ENCODE measurements at places on chromosomes 4 and X.
A peak's percentile ranks its signal among the peaks of the same experiment; 100 is the strongest.

GRCh38 chr4:53619431-53619830 is 28.1 kb upstream of the LNX1 start:
- no peak for DNase-seq

DNA sequence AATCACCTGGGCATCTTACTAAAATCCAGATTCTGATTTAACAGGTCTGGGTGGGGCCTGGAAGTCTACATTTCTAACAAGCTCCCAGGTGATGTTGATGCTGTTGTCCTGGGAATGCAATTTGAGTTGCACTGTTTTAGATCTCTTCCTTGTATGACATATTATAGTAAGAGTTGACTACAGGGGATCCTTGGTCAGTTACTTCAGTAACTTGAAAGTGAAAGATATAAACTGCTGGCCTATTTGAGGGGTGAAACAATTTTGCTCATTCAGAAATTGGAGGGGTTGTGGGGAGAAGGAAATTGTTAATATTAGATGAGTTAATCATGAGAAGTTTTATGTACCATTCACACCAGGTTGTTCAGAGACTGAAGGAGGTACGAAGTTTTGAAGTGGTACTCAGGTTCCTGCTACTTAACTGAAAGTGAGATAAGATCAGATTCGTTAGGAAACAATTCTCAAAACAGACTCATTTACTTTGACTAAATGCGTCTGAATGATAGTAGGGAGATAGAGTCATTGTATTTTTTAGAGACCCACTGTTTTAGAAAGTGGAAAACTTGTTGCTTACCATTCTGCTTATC is 12.5 kb downstream of the SH2D1A start:
- DNase-seq = no peak

DNA sequence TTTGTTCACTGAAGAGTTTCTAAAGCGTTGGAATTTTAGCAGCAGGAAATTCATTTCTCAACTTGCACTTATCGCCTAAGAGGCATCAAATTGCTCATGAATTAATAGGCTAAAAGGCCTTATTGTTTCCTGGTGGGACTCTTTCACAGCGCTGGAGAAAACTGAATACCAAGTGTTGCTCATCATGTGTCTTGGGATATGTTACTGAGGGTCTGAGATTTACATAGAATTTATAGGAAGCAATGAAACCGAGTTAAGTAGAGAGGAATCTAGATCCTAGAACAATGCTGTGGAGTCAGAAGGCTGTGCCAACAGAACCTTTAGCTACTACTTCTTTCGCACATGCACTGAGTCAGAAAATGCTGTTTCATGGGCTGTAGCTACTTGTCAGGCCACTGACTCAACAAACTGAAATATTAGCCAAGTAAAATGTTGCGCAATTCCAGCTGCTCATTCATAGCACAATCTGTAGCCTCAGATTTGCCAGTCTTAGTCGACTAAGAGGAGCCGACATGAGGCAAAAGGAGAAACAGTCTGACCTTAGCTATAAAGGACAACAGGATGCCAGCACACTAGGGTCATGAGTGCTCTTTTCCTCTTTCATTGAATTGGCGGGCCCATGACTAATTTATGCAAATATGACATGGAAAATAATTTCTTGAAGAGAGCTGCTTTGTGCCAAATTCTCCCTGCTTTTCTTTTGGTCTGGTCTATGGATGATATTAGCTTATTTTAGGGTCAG is 35.9 kb upstream of the CXCL8 start:
- DNase-seq = no peak

DNA sequence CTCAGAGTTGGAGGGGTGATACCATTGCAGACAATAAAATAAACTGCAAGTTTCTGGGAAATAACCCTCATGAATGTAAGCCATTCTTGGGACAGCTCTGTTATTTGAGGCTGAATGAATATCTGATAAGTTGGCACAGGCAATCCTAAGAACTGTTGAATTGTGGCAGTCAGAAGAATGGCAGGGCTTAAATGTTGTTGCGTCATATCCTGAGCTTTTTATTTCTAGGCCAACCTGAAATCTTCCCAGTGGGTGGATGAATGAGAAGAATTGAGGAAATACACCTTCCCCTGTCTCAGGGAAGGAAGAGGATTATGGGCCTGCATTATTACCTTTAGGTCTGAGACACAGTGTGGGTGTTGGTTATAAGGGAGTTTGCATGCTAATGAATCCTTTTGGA is 64.4 kb upstream of the C4orf54 start:
- no peak for DNase-seq

GRCh38 chr4:159142241-159142640 is 39.4 kb downstream of the RAPGEF2 start:
- no peak for DNase-seq

DNA sequence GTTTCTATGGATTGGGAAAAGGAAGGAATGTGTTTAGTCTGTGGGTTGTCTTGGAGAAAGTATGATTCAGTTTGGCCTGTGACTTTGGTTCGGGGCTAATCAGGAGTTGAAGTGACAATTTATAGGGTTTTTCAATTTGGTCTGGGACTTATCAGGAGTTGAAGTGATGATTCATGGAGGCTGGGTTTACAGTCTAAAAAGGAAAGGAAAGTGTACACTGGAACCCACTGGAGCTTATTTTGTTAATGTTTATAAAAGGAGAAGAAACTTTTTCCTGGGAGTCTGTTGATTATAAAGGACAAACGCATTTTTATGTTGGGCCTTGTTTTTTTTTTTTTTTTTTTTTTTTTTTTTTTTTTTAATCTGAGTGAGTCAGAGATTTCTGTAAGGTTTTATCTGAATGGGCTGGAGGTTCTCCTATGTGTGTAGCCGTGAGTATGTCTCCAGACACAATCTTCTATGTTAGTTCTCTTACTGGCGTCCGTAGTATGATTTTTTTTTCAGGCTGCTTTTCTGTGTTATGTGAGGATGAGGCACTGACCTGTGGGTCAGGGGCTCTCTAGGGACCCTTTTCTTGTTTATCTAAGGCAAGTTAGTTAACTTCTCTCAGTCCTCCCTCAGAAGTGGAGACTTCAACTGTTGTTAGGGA is 33.0 kb upstream of the RAB9B start:
- DNase-seq = no peak

DNA sequence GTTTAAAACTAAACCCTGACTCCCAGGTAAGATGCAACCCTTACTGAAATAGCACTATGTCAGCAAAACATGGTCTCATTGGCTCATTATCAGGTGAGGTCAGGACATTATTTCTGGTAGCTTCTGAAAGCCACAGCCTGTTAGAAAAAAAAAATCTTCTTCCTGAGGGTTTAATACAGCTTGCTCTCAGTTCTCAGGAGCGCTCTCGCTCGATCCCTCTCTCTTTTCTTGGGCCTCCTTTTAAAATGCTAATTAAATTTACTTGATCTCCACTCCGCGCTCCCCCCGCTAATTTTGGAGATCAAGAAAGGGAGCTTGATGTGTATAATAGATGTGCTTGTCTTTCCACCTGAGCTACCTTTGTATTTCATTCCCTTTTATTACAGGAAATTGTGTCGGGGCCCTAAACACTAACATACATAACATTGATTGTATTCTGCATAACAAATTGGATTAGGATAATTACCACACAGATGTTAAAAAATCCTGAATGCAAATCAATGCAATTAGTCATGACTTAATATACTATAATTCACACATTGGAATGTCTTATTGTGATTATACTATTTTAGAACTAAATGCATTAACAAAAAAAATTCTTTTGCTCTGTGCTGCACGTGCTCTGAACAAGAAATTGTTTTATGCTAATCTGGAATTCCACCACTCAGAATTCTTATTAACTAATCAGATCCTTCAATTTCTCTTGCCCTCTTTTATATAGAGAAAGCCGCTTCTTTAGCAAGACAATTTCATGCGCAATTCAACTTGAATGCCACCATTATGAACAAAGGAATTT is 101.6 kb upstream of the TEX13D start:
- no peak for DNase-seq

- no peak for DNase-seq
Observed at GRCh38 chrX:130770615-130771014, 132.4 kb downstream of the ENOX2 start.

DNA sequence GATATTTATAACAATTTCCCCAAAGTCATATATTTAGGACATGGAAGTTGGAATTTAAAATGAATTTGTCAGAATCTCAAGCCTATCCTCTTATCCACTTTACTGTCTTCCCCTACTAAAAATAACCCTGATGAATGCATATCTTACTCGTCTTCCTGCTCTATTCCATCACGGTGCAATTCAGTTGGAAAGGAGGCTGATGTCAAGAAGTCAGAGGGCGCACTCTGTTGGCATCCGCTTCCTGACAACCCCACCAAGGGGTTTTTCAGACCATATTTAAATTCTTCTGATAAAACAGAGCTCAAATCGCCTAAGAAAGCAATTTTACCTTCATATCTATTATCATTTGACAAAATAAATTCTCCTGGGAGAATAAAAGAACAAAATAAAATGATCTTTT is 233.5 kb downstream of the ARHGAP24 start:
- DNase-seq = no peak

DNA sequence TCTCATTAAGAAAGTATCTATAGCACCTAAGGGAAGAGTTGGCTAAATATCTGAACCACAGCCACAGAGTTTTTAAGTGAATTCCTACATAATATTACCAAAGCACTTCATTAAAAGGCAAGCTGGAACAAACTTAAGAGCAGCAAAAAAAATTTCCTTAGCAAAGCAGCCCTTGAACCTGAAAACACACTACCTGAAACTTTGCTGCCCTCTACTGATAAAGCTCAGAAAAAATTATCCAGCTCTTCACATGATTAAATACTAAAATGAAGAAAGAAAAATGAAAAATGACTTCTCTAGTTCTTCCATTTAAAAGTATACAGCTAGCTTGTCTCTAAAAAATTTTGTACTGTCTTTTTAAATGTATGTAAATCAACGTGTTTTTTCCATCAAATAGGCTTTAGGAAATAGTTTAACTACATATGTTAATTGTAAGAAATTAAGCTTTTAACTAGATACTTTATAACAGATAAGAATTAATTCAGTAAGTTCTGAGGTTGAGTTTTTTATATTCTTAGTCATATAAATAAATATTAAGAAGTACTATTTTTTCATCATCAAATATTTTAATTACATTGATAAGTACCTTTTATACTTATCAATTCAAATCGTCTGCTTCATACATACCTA is 156.1 kb downstream of the STPG2 start:
- DNase-seq = no peak

DNA sequence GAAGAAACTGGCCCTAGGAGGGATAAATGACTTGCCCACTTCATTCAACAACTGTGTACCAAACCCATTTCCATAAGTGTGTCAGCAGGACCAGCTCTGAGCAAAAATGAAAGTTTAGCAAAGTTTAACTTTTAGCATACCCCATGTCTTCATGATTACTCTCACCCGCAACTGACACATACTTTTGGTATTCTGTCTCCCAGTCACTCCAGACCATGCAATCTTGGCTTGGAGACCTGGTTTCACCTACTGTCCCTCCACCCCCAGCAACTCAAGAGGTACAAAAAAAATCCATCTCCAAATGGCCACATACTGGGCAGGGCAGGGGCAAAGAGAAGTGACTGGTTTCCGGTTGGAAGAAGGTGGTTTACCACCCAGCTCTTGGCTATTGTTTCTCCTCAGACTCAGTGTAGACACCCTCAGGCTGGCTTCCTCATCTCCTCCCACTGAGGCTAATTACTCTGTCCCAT is 79.8 kb downstream of the RLIM start:
- no peak for DNase-seq

DNA sequence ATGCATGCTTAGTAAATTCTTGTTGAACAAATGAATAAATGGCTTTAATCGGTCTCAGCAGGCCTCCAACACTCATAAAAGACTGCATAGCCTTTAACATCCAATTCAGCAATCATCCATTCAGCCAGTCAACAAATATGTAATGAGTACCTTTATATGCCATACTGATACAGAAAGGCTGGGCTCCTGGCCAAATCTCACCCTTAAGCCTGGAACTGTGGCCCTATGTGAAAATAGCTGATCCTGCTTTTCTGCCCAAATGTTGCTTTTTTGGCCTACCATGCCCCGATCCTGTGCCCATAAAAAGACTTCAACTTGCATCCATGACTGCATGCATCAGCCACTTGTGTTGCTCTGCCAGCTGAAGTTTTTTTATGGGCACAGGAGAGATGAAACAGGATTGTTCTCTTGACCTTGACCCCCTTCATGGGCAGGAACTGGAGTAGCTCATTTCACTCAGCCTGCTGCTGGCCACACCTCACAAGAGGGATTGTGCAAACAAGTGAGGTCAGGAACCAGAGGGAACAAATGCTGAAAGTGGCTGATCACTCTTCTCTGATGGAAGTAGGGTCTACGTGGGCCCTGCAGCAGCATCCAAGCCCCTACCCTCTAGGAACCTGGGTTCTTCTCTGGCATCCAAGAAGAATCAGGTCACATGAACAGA is 75.6 kb downstream of the NPY1R start:
- DNase-seq = no peak

- no peak for DNase-seq
Observed at GRCh38 chr4:26784207-26784865, 76.3 kb upstream of the STIM2 start.

- DNase-seq = no peak
Observed at GRCh38 chr4:30553706-30554105, 166.5 kb upstream of the PCDH7 start.

- no peak for DNase-seq
Observed at GRCh38 chrX:154653048-154653401, 354 bp downstream of the CTAG2 start.

- DNase-seq = no peak
Observed at GRCh38 chr4:71992571-71993312, 39.1 kb upstream of the NPFFR2 start.

DNA sequence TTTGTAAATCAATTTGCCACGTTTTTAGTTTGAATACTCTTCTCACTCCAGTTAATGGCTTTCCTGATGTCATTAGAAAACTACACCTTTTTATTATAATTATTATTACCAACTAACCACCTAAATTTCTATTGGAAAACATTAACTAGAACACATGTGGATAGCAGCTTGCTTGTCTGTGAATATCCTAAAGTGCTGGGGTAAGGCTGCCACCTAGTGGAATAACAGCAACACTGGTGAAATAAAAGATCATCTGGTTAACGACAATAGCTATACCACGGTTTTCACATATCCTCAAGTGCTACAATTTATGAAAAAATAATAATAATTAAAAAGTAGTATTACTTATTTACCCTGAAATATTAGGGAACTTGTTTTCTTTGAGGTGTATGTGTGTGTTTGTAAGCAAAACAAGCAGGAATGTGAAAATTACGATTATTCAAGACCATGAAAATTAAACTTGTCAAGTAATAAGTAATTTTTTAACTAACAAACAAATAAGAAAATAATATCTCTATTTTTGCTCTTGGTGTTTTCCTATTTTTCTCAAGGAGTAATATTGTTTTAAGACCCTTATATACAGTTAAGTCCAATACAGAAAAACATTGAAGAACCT is 130.1 kb upstream of the TECRL start:
- peak; percentile 18 for DNase-seq

GRCh38 chrX:7111518-7111917 is 36.0 kb upstream of the STS start:
- DNase-seq = no peak

GRCh38 chrX:30948051-30948450 is 59.0 kb upstream of the TAB3 start:
- DNase-seq = no peak

- DNase-seq = no peak
Observed at GRCh38 chr4:167100120-167100519, 134.2 kb downstream of the SPOCK3 start.

- DNase-seq = no peak
Observed at GRCh38 chr4:145552181-145552822, 66.9 kb upstream of the MMAA start.

Data from stimulated activated CD4-positive, alpha-beta T cell treated with anti-CD3 and anti-CD28 coated beads, Interleukin-2, amount 100 ng/mL, for 24 hours (primary cell).